Stimulated activated CD4-positive, alpha-beta T cell treated with anti-CD3 and anti-CD28 coated beads, Interleukin-4, amount 100 ng/mL, for 48 hours (primary cell): ENCODE measurements at places on chromosomes 2 and 18.

DNA sequence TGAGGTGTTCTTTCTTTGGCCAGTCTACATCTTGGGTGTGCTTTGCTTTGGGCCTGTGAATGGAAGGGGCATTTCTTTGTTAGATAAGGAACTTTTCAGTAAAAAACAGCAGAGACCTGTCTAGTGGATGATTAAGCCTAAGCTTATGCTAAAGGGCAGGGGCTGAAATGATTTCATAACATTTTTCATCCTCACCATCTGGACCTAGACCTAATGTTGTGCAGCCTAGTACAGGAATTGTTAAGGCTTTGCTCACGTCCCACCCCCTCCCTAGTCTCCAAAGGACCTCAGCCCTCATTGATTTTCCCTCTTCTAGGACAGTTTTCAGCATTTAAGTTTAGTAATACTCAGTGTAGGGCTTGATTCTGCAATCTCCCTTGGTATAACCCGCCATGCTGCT, 111.8 kb downstream of the PRKCE start:
- no peak for DNase-seq

DNA sequence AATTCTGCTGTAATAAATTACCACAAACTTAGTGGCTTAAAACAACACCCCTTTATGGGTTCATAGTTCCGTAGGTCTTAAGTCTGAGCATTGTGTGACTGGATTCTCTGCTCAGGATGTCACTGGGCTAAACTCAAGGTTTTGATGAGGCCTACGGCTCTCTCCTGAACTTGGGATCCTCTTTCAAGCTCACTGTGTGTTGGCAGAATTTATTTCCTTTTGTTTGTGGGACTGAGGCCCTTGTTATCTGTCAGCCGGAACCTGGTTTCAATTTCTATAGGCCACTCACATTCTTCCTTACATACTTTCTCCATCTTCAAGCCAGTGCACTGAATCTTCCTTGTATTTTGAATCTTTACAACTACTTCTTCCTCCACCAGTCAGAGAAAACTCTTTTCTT, 290.2 kb downstream of the AKAIN1 start:
- DNase-seq: no peak

GRCh38 chr18:69432847-69433246, 32.2 kb downstream of the DOK6 start:
- no peak for DNase-seq

- DNase-seq: no peak
Observed at GRCh38 chr2:135620198-135620597, 88.9 kb downstream of the R3HDM1 start.
